Testis (tissue), 5 donors: ENCODE measurements at places on chromosomes 2 and 18. TPM values are rescaled to one million over a fixed set of nuclear protein-coding genes. Genes with fewer than 3 reads are reported as not detected.

LIMS3 gene
- total RNA-seq, result 13.8 TPM

- DNase-seq, result no peak
These were observed 69.5 kb upstream of the PELI1 start for GRCh38 chr2:64213532-64214275.

- DNase-seq, result no peak
These were observed 159.0 kb upstream of the DAPL1 start for GRCh38 chr2:158635961-158636601.

GRCh38 chr2:144683966-144684365 lies 164.0 kb upstream of the ZEB2 start:
- DNase-seq, result no peak

ZNF514 gene
- total RNA-seq, result 22.3 TPM

AKAIN1 gene
- total RNA-seq, result not detected

DNA sequence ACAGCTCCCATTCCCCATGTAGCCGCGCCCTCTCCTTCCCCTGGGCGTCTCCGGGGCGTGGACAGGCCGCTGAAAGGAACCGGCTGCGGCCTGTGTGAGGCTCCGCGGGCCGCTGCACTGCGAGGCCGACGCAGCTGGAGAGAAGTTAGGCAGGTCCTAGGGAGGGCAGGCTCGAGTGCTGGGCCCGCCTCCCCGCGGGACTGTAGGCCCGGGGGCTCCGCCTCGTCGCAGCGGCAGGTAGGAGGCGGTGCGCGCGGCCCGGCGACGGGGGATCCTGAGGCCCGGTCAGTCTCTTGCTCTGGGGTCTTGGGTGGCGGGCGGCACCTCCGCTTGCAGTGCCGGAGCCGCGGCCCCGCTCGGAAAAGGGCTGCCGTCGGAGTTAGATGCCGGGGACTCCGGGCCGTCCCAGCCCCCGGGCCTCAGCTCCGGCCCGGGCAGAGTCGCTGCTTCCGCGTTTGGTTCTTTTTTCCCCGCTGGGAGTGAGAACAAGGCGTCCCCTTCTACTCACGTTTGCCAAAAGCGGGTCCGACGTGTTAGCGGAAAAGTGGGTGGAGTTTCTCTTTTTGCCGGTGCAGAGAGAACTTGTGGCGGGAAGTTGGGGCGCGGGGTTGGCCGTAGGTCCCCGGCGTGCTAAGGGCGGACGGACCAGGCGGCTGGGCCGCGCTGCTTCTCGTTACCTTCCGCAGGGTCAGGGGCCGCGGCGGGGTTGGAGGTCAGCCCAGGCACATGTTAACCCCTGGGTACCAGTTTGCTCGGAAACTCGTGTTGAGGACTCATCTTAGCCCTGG lies at the start of gene VRK2:
Gene VRK2 (plus strand): TSS at position 222 of the 788 bp plus-strand sequence. CDS start 2,026 bp downstream, outside the sequence.
- DNase-seq, result peak; percentile 91

DNA sequence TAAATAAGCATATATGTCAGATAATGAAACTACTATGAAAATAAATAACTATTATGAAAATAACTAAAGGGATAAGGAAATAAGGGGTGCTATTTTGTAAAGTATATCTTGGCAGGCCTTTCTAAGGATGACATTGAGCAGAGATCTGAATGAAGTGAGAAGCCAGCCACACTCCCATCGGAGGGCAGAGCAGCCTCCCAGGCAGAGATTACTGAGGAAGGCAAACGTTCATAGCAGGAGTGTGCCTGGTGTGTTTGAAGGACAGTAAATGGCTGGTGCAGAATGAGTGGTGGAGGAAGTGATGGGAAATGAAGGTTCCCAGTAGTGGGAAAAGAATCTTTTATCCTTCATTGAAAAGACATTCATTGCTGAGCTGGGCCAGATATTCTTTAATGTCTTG lies 62.5 kb downstream of the SPHKAP start:
- DNase-seq, result no peak

GRCh38 chr2:72900191-72900825 lies 13.1 kb downstream of the SPR start:
- DNase-seq, result no peak

GRCh38 chr18:56836173-56836572 lies 185.0 kb downstream of the WDR7 start:
- no peak for DNase-seq

FOXD4L1 gene
- 0.19 TPM for total RNA-seq

MOGAT1 gene
- not detected for total RNA-seq

COL4A4 gene
- 3.0 TPM for total RNA-seq

GRCh38 chr2:39778233-39778632 lies 825 bp downstream of the THUMPD2 start:
- DNase-seq, result no peak

GRCh38 chr18:12093520-12094257 lies at the start of gene ANKRD62:
ANKRD62 (plus strand) TSS chr18:12093843; CDS start chr18:12094018, 175 bp downstream.
- DNase-seq, result peak; percentile 71

CNDP1 gene
- 1.3 TPM for total RNA-seq

GRCh38 chr18:55243857-55244256 lies 284.6 kb upstream of the CCDC68 start:
- DNase-seq, result no peak

DNA sequence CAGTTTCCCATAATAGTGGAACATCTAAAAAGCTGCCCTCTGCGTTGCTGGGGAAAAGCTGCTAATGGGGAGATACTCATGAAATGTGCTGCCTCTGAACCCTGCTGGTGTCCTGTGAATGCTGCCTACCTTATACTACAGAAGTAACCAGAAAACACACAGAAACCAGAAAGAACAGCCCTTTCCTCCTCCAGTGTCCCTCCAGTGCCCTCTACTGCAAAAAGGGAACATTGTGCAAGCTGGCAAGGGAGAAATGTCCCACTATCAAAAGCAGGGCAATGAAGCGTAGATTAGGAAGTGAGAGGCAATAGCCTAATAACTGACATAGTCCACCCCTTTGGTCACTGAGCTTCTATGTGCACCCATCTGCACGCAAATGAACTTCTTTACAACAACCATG lies 162.7 kb upstream of the ETAA1 start:
- DNase-seq, result no peak

COA5 gene
- 47.7 TPM for total RNA-seq

DNA sequence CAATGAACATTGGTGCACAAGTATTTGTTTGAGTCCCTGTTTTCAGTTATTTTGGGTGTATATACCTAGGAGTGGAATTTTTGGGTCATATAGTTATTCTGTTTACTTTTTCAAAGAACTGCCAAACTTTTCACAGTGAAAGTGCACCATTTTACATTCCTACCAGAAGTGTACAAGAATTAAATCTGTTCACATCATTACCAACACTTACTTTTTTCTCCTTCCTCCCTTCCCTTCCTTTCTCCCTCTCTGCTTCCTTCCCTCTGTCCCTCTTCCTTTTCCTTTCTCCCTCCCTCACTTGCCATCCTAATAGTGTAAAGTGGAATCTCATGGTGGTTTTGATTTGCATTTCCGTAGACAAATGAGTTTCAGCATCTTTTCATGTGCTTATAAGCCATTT lies 11.9 kb downstream of the ADNP2 start:
- DNase-seq, result no peak

DNA sequence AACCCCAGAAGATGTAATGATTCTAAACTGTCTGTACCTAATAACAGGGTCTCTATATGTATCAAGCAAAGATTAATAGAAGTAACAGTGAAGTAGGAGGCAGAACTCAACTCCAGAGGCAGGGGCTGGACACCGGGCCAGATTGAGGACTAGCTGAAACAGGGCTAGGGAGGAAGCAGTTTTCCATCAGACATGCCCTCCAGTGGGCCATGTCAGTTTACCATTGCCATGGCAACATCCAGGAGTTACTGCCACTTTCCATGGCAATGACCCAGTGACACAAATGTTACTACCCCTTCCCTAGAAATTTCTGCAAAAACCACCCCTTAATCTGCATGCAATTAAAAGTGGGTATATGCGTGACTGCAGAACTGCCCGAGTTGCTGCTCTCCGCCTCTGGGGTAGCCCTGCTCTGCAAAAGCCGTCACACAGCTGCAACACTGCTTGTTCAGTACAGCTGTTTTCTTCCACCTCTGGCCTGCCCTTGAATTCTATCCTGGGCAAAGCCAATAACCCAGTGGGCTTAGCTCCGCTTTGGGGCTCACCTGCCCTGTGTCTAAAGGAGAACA lies 58.7 kb downstream of the TMEM18 start:
- DNase-seq, result no peak

DNA sequence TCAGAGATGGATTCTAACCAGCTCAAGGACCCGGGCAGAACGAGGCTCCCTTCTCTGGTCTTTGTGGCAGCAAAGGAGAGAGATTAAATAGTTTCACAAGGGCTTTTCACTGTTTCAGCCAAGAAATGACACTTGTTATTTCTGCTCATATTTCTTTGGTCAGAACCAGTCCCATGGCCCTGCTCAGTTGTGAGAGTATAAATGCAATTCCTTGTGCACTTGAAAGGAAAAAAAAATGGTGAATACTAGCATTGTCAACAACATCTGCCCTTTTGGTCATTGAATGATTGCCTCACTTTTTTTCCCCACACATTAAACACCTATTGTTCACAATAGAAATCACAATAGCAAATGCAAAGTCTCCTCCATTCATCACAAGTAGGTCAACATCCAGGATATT lies 104.4 kb downstream of the RDH14 start:
- no peak for DNase-seq

RTKN gene
- total RNA-seq, result 12.8 TPM

ACTR3 gene
- total RNA-seq, result 114 TPM

DNA sequence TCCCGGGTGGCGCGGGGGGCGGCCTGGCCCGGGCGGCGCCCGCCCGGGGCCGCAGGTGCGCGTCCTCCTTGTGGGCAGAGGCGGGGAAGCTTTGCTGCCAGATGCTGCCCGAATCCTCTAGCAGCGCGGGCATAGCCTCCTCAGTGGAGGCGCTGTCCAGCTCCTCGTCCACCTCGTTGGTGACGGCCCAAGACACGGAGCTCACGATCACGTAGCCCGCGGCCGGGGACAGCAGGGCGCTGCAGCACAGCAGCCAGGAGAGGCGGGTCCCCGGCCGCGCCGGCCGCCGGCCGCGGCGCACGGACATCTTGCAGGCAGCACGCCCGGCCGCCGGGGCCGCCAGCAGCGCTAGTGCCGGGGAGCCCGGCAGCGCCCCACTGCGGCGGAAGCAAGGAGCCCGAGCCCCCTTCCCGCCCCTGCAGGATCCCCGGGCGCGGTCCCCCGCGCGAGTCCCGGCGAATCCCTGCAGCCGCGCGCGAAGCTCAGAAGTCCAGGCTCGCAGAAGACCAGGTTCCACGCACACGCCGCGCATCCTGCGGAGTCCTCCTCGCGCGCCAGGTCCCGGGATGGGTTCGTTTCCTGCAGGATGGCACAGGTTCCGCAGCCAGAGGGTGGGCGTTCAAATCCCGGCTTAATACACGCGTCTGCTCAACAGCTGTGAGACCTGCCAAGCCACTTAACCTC lies at the start of gene CREG2:
Gene CREG2 (minus strand): TSS at position 353 of the 684 bp plus-strand sequence. CDS start 46 bp downstream, at position 307.
- peak; percentile 75 for DNase-seq

CREG2 gene
- 0.47 TPM for total RNA-seq

MAL gene
- 0.62 TPM for total RNA-seq

NPC1 gene
- total RNA-seq, result 66.8 TPM

GRCh38 chr18:39314595-39314994 lies 1749.0 kb upstream of the CELF4 start:
- no peak for DNase-seq

- peak; percentile 39 for DNase-seq
These were observed 583 bp downstream of the HIBCH start for GRCh38 chr2:190318931-190319554.

MAP4K4 gene
- 194 TPM for total RNA-seq

CPLX4 gene
- total RNA-seq, result 0.55 TPM

DNA sequence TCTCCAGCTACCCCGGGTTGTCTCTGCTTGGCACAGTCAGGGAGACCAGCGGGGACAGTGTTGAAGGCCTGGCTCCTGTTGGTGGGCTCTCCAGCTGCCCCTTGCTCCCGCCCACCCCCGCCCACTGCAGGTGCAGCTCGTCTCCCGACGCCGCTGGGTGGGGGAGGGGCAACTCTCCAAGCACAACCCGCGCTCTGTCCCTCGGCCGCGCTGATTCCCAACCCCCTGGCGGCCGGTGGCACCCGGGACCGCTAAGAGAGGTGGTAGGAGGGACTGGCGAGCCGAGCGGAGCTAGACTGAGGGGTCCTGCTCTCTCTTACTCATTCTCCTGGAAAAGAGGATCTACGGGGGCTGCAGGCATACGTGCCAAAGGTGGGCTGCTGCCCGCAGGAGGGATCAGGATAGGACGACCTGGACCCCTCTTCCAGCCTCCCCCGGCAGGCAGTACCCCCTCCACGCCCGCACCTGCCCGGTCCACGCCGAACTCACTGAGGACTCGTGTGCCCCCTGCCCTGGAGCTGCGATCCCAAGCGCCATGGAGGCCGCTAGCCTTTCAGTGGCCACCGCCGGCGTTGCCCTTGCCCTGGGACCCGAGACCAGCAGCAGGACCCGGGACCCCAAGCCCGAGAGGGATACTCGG lies 44.5 kb downstream of the DDX18 start:
- no peak for DNase-seq

DNA sequence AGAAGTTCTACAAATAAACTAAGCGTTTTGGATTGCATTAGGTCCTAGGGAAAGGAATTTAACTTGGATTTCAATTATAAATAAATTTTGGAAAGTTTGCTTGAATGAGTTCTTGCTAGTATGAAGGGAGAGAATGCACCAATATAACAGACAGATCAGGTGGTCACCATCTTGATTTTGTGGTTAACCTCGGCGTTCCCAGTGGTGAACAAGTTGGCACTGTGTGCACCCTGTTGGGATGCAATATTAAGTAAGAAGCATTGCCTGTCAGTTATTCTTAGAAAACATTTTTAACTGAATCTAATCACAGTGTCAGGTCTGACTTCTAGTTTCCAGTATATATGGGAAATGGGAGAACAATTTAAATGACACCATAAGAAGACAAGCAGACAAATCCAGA lies 673.4 kb downstream of the SLC4A3 start:
- DNase-seq, result no peak

ELOA2 gene
- 4.4 TPM for total RNA-seq

UPP2 gene
- total RNA-seq, result not detected

DNA sequence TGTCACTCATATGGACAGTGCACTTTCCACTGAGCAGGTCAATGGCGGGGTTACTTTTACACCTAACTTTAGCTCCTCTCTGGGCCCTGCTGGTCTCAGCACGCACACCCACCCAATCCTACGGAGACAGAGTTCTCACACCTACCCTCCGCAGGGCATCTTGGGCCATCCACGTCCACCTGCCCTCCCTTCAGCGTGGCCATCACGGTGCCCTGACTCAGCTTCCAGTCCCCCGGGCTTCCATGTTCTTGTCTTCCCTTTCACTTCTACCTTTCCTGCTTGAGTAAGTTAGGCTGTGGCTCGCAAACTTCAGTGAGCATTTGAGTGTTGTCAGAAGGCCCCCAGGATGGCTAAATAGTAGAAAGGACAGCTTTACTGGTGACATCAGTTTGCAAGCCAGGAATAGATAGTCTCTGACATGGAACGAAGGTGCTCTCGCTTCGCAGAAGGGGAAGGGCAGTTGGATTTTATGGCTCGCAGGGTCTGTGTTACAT lies 232.4 kb downstream of the SEPTIN10 start:
- DNase-seq, result no peak
